ENCODE measurements at places on chromosomes 16 and 17.
A peak's percentile ranks its signal among the peaks of the same experiment; 100 is the strongest.

- no peak for DNase-seq
These were observed 16.0 kb upstream of the JPH3 start for GRCh38 chr16:87586201-87586782.

DNA sequence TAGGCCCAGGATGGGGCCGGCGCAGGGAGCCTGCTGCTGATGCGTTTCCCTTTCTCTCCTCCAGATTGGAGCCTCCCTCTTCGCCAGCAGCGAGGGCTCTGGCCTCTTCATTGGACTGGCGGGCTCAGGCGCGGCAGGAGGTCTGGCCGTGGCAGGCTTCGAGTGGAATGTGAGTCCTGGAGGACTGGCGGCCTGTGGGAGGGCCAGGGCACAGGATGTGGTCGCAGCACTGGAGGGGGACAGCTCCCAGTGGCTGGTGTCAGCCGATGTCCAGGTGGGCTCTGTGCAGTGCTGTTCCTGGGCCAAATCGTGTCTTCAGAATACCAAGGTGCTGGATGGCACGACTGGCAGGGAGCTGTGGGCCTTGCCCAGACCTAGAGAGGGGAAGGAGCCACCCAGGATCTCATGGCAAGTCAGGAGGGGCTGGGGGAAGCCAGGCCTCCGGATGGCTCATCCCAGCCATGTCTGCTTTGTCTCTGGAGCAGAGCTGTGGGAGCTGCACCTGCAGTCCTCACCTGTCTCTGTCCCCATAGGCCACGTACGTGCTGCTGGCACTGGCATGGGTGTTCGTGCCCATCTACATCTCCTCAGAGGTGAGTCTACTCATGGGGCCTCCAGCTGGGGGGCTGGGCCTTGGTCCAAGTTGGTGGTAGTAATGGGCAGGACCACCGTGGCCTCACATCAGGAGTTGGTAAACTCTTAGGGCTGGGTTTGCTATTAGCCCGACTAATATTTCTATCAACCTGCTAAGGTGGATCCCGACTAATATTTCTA lies 7.3 kb downstream of the SLC5A10 start:
- no peak for DNase-seq

DNA sequence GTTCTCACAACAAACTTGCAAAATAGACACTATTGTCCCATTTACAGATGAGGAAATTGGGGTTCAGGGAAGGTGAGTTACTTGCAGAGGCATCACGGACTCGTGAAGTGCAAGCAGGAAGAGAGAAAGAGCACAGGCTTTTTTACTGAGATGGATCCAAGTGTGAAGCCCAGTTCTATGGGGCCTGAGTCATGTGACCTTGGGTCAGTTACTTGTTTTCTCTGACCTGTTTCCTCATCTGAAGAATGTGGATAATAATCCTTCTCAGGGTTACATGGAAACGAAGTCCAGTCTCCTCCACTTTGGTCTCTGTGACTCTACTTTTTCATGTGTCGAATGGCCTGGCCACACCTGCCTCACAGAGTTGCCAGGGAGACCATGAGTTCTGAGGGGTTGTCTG lies 134.4 kb downstream of the SPACA3 start:
- DNase-seq, result no peak

- DNase-seq, result peak; percentile 89
These were observed 71.3 kb downstream of the SMG6 start for GRCh38 chr17:2232244-2232638.

- no peak for DNase-seq
These were observed 87.4 kb downstream of the ANKRD11 start for GRCh38 chr16:89402962-89403361.

GRCh38 chr17:49835472-49835871 lies 12.4 kb downstream of the TAC4 start:
- no peak for DNase-seq

DNA sequence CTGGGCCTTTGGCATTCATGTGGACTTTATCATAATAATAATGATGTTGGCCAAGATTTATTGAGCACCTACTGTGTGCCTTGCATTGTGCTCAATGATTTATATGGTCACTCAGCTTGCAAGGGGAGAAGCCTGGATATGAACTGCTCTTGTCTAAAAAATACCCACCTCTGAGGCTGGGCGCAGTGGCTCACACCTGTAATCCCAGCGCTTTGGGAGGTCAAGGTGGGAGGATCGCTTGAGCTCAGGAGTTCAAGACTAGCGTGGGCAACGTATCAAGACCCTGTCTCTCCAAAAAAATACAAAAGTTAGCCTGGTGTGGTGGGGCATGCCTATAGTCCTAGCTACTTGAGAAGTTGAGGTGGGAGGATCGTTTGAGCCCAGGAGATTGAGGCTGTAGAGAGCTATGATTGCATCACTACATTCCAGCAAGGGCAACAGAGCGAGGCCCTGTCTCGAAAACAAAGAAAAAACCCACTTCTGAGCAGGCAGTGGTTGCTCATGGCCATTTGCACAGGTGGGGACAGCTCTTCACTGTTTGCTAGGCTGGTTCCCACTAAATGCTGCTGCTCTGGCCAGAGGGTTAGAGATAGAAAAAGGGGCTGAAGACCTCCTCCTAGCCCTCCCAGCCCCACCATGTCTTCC lies 4.3 kb upstream of the ADGRG1 start:
- no peak for DNase-seq

DNA sequence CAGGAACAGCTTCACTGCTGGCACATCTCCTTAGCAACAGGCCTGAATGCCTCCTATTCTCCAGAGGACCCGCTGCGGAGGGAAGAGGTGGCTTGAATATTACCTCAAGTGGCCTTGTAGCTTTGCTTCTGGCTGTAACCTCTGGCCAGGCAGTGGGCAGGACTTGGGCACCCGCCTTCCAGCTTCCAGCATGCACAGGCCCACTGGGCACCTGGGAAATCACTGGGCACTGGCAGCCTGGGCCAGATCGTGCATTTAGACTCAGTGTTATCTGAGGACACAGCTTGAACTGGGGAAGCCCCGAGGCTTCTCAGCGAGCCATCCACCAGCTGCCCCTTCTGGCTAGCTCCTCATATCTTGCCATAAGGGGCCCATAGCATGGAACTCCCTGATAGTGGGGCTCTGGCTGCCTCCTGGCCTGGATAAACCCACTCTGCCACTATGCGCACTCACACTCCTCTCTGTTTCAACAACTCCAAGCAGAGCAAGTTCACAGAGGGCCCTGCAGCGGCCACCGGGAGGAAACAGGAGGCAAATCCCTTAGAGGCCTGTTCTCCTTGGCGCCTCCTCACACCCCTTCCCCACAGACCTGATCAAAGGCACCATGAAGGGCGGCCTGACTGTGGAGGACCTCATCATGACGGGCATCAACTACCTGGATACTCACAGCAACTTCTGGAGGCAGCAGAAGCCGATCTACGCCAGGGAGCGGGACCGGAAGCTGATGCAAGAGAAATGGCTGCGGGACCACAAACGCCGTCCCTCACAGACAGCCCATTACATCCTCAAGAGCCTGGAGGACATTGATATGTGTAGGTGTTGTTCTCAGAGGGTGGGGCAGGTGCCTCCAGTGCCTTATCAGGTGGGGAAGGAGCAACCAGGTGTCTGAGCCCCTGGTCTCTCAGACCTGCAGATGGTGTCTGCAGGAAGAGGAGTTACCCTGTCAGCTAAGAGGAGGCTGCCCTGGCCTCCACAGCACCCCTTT lies 7.8 kb downstream of the ODAD4 start:
- DNase-seq, result no peak

DNA sequence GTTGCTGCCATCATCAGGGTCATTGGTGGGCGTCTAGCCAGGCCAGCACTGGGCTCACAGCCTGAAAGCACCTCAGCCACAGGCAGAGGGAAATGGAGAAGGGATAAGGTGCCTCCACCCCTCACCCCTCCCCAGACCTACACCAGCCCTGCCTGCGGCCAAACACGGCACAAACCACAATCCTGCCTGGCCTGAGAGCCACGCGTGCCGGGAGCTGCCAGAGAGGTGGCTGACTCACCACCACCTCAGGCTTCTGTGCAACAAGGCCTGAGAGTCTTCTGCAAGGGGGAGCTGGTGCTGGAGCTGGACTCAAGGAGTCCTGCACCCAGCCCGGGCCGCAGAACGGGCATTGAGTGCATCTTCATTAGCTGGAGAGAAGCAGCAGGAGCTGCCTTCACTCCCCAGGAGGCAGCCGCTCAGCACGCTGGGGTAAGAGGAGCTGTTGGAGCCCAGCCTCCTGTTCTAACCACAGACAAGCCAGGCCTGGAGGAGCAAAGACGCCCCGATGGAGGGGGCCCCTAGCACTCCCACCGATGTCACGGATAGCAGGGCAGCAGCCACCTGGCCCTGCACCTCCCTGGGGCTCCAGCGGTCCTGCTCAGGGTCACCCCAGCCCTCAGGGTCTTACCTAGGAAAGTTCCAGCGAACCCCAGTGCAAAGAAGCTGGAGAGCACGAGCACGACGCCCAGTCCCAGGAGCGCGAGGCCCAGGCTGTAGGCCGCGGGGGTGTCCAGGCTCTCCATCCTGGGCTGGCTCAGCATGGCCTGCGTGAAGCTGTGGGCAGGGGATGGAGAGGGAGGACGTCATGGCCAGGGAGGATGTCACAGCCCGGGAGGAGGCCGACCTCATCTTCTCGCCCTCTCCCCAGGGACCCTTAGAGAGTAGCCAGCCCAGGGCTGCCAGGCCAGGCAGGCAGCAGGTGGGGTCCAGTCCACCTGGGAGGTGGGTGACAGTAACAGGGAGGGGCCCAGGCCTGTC lies 16.0 kb upstream of the RASD1 start:
- DNase-seq, result peak; percentile 59

GRCh38 chr16:70610273-70611223 lies 35.8 kb upstream of the IL34 start:
- DNase-seq, result no peak

GRCh38 chr17:68457539-68458259 lies 403 bp upstream of the WIPI1 start:
- peak; percentile 97 for DNase-seq

GRCh38 chr17:30271102-30271501 lies 20.6 kb downstream of the BLMH start:
- no peak for DNase-seq

- peak; percentile 3 for DNase-seq
These were observed 3.7 kb upstream of the DPEP2 start for GRCh38 chr16:68003031-68003430.

GRCh38 chr17:32558326-32558955 lies 71.6 kb downstream of the CDK5R1 start:
- no peak for DNase-seq

DNA sequence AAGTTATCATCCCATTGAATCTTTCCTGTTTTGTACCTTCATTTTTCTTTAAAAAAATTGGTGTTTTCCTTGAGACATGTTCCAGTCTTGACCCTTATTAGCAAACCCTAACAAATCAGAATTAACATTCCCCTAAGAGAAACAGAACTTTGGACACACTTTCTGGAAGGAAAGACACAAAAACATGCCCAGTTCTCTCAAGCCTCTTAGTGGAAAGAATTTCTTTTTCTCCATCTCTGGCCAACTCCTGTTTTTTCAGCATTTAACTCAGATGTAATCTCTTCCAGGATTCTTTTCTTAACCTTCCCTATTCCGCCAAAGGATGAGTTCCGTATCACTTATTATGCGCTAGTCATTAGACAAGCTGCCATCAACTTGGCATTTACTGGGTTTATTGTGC lies 23.9 kb upstream of the CDH8 start:
- no peak for DNase-seq

GRCh38 chr17:67044016-67044772 lies at the start of gene CACNG1:
CACNG1 (plus strand) TSS chr17:67044554; CDS start chr17:67044661, 107 bp downstream.
- no peak for DNase-seq

- DNase-seq, result no peak
These were observed 1.4 kb upstream of the CPPED1 start for GRCh38 chr16:12805066-12805465.

DNA sequence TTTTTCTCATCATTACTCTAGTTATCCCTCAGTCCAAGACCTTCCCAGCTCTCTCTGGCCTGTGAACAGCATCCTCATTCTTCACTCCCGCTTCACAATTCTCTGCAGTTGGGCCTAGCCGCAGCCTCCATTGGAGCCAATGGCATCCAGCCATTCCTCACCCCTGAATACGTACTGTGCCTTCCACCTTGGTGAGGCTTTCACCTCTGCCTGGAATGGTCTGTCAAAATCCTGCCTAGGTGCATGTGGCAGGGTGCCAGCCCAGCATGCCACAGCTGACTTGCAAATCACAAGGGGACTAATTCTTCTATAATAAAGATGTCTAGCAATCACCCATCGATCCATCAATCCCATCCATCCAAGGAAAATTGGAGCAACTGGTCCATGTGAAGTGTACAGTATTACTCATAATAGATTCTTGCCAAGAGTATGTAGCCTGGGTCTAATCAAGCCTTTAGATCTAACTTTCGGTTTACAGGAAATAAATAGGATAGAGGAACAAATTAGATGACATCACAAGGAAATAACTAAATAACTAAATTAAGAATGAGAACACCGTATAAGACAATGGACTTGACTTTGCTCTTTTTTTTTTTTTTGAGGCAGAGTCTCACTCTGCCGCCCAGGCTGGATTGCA lies 5.1 kb upstream of the CX3CL1 start:
- no peak for DNase-seq

DNA sequence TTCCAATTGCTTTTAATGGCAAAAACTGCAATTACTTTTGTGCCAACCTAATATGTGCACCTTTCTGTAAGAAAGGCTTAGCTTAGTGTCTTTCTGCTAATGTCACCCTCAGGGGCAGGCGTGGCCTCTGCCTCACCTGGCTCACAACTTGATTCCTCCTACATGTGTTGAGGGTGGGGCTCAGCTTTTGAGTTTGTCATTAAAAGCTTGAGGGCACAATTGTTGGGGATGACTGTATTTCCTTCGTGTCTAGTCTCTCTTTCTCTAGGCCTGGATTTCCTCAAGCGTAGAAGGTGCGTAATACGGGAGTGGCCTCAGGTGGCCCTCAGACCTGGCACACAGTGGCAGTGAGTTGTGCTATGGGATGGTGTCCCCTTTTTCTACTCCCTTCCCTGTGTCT lies 94.4 kb downstream of the CLEC16A start:
- DNase-seq, result no peak

DNA sequence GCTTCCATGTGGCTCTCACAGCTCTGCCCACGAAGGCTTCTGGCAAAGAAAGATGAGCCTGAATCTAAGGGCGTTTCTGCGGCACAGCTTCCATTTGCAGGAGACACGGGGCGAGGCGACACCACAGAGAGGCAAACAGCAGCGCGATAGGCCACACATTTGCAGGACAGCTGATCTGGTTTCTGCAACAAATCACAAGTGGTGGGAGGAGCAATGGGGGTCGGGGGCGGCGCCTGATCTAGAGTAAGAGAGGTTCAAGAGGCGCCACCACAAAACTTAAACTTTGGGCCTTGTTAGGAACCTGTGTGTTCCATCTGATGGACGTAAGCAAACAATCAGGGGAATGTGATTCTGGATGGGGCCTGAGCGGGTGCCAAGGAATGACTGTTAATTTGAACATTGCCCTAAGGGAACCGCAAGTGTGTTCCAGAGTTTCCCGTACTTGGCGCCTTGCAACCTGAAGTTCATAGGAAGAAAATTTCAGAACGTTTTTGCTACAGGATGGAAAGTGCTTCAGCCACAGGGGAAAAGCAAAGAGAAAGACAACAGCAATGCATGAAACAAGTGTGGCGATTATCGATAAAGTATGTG lies 18.9 kb upstream of the ENPP7 start:
- DNase-seq, result no peak
